Fibroblast of the aortic adventitia (primary cell): ENCODE measurements at places on chromosomes 6 and 20. TPM values are rescaled to one million over a fixed set of nuclear protein-coding genes. Genes with fewer than 3 reads are reported as not detected.

The SLC22A1 gene
- total RNA-seq = 0.09 and 5.8 TPM in 2 replicates

The TRIM10 gene
- not detected in 2 replicates for total RNA-seq

The TSBP1 gene
- not detected in 2 replicates for total RNA-seq

The CST2 gene
- 0.36 TPM in 1 of 2 replicates, not detected in the other for total RNA-seq

The SLC17A2 gene
- total RNA-seq = 0.09 TPM in 1 of 2 replicates, not detected in the other

The PLN gene
- 0.27 and 0.98 TPM in 2 replicates for total RNA-seq

The NHLRC1 gene
- 2.1 and 3.0 TPM in 2 replicates for total RNA-seq

The PPIL6 gene
- 0.65 and 5.8 TPM in 2 replicates for total RNA-seq

The MCHR2 gene
- not detected in 2 replicates for total RNA-seq

The MEI4 gene
- total RNA-seq = not detected in 2 replicates

The GNMT gene
- 0.25 and 0.36 TPM in 2 replicates for total RNA-seq
